ENCODE measurements at places on chromosomes 13 and 19. TPM values are rescaled to one million over a fixed set of nuclear protein-coding genes. Genes with fewer than 3 reads are reported as not detected.
A peak's percentile ranks its signal among the peaks of the same experiment; 100 is the strongest.

The OR4F17 gene
- total RNA-seq: 6.7 TPM

The ADGRE3 gene
- total RNA-seq: not detected

The PEPD gene
- total RNA-seq: 32.3 TPM

The LAIR1 gene
- 19.7 TPM for total RNA-seq

GRCh38 chr13:42699912-42700311 lies 81.5 kb upstream of the FAM216B start:
- no peak for DNase-seq

DNA sequence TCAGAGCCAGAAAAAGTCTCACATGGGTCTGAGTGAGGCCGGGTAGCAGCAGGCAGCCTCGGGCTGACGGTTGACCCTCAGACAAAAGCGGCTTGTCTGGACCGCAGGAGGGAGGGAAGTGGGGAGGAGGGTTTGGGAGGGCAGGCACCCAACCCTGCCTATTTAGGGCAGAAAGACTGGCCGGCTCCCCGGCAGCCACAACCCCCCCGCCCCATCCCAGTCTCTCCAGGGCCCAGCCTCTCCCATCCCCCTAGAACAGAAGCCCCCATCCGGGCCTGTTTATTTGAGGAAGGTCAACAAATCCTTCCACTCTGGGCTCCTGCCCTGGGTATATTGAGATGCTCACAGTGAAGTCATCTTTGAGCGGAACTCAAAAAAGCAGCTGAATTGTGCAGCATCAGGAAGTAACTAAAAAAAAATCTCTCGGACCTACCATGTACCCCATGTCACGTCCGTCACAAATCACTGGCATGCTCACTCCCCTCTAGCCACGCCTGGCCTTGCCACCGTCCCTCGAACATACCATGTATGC lies 6.3 kb downstream of the DACT3 start:
- DNase-seq: peak; percentile 36

- no peak for DNase-seq
Observed at GRCh38 chr13:93411186-93411680, 184.6 kb downstream of the GPC6 start.

- DNase-seq: no peak
Observed at GRCh38 chr13:113553511-113554332, 30.8 kb upstream of the TFDP1 start.

DNA sequence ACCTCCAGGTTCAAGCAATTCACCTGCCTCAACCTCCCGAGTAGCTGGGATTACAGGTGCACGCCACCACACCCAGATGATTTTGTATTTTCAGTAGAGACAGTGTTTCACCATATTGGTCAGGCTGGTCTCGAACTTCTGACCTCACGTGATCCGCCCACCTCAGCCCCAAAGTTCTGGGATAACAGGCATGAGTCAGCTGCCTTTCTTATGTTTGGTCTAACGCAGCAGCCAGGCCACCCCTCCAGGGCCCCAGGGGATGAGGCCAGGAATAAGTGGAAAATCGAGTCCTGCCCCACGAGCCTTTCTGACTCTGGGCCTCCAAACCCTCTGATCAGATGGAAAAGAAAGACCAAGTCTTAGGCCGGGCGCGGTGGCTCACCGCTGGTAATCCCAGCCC lies 44.5 kb downstream of the CERS4 start:
- no peak for DNase-seq

- DNase-seq: no peak
Observed at GRCh38 chr13:81275666-81276258, 934.8 kb upstream of the SPRY2 start.

DNA sequence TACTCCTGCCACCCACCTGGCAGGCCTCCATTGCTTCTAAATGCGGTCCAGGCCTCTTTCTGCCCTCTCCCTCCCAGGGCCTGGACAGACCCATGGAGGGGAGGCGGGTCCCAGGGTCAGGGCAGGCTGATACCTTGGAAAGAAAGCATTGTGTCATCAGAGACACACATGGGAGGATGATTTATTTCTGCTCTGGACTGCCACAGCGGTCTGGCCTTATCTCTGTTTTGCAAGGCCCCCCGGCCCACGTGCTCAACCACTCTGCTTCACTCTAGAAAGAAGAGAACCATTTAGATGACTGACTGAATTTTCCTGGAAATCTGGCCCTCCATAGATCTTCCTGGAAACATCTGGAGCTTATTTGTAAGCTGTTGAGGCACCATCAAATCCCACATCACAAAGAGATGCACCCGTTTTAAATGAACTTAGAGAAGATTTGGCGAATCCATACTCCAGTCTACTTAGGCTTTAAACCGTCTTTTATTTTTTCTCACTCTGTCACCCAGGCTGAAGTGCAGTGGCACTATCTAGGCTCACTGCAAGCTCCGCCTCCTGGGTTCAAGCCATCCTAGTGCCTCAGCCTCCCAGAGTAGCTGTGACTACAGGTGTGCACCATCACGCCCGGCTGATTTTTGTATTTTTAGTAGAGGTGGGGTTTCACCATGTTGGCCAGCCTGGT lies 48.3 kb upstream of the URI1 start:
- peak; percentile 90 for DNase-seq

DNA sequence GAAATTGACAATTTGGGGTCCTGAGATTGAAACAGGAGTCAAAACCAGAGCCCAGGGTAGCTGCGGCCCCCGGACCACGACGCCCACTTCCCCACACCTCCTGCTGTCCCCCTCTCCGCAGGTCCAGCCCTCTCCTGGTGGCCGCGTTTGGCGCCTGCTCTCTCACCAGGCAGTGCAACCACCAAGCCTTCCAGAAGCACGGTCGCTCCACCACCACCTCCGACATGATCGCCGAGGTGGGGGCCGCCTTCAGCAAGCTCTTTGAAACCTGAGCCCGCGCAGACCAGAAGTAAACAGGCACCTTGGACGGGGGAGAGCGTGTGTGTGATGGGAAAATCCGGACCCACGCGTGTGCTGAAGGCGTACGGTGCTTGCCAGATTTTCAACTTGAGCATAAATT lies 22.9 kb downstream of the NAXD start:
- no peak for DNase-seq

DNA sequence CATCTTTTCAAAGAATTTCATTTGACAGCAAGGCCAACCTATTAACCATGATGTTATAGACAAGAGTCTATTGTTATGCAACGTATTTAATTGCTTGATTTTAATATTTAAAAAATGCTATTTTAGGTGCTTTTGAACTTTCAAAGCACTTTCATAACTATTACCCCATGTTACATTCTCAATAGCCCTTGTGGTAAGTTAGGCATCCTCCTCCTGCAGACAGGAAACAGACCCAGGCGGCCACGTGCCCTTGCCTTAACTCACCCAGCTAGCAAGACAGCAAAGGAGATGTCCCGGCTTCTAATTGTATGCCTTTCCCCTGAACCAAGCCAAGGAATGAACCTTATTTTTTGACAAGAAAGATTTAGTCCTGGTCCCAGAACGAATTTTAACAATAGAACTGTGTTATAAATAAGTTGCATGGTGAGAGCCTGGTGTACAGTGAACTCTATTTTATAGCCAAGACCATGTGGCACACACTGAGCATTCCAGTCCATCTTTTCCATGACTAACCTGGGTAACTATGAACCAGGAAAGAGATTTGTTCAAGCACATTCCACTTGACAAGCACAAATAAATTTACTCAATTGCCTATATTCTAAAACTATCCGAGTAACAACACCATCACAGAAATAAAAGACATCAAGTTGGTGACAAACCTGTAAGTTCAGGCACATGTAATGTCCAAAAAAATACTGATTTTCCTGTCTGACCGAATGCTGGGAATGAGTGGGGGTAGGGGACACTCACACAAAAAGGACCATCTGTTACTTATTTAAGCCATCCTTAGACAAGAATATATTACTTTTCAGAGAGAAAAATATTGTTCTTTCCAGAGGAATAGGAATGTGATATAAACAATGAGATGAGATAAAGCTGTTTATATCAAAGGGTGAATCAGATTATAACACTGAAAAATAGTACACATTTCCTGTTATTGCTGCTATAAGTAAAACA lies 163.0 kb downstream of the EFNB2 start:
- no peak for DNase-seq

GRCh38 chr13:40787062-40787461 lies 2.3 kb upstream of the SLC25A15 start:
- DNase-seq: no peak

DNA sequence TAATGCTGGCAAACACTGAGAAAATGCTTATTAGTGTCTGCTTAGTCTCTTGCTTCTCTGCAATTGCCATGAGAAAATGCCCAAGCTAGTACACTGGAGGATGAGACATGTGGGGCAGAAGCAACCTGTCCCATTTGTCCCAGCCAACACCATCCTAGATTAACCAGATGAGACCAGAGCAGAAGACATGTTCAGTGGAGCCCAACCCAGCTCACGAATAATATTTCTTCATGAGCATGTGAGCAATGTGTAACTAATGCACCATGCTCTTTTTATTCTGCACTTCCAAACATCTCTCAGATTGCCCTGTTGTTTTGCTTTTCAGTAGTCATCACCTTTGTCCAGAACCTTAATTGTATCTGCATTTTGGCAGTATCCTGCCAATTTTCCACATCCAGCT lies 21.4 kb downstream of the KL start:
- no peak for DNase-seq

DNA sequence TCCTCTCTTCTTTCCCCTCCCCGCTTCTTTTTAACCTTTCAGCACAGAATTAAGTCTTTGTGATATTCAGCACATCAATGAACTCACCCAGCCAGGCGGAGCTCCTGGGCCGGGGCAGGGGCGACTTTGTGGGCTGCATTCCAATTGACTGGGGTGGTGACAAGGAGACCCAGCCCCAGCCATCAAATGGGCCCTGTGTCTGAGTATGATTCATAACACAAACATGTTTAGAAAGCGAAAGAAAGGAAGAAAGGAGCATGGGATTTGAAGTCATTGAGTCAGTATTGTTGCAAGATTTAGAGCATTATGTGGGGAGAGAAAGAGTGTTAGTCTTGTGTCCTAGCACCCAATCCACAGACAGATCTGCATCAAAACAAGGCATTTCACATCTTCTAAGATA lies 185.3 kb downstream of the LHFPL6 start:
- peak; percentile 58 for DNase-seq

DNA sequence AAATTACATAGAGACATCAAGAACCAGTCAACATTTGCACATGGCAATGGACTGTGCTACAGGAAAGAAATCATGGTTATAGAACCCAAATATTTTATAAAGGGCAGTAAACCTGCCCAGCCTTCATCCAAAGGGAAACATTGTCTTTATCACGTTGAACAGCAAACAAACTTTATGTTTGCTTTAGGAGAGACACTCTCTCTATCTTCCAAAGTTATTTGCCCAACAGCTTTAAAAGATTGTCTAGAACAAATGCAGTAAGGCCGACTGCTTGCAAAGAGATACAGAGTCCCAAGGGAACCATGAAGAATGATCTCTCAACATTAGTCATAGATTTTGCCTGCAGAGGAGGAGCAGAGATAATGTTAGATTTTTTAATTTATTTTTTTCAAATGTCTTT lies 1323.5 kb upstream of the SLC10A2 start:
- DNase-seq: no peak

- no peak for DNase-seq
Observed at GRCh38 chr19:31351056-31351854, 2.0 kb upstream of the TSHZ3 start.

DNA sequence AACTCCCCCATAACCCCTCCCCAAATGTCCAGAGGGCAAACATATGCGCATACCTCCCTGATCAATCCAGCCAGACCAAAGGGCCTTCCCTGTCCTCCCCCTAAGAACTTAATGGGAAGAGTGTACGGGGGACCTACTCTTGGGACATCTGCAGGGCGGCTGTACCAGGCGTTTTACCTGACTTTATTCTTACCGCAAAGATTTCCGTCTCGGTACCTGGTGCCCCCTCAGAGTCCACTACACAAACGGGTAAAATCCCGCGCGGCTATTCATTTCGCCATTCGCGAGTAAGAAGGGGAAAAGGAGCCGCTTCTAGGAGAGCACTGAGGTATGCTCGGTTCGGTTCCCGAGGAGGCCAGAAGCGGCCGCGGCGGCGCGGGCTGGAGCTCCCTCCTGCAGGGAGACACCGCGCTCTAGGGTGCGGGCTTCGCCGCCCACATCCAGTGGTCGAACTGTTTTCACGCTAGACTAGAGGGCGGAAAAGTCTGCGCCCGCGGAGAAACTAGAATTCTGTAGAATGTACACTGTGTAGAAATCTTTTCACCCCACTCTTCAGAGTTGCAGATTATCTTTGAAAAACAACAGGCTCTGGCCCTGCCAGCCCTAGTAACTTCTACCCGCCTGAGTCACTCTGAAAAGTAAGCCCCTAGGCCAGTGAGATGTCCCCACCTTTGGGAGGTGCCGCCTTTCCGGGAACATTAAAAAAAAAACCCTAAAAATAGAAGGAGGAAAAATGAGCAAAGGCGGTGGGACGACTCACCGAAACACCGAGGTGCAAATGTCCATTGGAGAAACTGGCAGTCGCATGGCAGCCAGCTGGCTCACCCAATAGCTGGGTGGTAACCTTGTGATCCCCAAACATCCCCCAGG lies 3.8 kb upstream of the TSHZ3 start:
- no peak for DNase-seq

DNA sequence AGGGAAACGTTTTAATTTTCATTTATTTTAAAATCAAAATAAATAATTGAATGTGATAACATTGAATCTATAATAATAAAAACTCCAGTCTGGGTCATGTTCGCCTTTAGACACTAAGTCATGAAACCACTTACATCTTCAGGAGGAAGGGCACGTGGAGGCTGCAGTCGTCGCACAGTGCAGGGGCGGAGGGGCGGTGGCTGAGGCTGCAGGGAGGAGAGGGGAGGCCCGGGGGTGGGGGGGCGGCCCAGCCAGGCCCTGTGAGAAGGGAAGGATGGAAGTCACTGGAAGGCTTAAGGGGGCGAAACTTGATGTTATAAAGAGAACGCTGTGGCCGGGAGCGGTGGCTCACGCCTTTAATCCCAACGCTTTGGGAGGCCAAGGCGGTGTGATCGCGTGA lies 14.9 kb upstream of the LATS2 start:
- no peak for DNase-seq

DNA sequence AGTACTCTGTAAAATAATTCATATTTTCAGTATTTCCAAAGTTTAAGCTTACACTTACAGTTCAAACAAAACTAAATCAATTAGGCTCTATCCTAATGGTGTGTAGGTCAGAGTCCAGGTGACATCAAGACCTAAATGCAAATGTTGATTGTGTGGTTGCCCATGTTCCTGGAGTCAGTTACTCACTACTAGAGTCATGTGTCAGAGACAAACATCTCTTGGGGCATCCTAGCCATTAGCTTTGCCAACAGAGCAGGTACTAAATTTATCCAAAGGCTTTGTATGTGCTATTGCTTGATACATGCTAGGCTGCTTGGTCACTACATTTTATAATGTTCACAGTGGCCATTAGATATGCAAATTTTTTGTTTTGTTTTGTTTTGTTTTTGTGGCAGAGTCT lies 11.7 kb downstream of the SPRY2 start:
- DNase-seq: no peak

- no peak for DNase-seq
Observed at GRCh38 chr13:93045836-93046235, 180.8 kb upstream of the GPC6 start.

DNA sequence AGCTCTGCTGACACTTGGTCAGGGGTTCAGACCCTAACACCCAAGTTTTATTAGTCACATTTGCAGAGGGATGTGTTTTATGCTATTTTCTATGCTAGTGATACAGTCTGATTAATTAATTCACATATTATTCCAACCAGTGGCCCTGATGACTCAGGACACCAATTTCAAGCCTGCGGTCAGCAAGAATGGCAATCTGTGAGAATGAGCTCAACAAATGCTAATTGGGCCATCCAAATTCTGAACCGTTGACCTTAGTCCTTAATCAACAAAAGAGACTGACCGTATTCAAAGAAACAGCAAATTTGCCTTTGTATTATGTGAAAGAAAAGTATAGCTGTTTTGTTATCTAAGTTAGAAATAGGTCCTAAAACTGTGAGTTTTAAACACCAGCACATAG lies 9.6 kb upstream of the KL start:
- DNase-seq: no peak

All from umbilical cord (tissue), 2 donors.